ENCODE measurements at places on chromosomes 3 and 15.

DNA sequence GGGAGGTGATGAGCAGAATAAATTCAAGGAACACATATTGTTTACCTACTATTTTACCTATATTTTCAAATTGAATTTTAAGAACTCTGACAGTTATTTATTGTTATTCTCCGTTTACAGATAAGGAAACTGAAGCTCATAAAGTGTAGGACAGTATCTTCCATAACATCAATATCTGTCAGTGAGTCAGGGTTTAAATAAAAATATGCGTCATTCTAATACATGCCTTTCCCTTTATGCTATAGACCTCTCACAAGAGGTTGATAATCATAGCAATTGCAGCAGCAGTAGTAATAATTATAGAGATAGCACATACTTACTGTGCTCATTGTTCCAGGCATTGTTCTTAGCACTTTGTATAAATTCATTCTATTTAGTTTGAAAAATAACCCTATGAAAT, 101.1 kb downstream of the EPHA6 start:
- no peak for DNase-seq

- DNase-seq, result peak; percentile 67
These were observed 19.1 kb downstream of the SLC12A6 start for GRCh38 chr15:34318277-34319079.

GRCh38 chr3:52292247-52293065, 4.8 kb downstream of the GLYCTK start:
- no peak for DNase-seq

- DNase-seq, result no peak
These were observed 43.9 kb upstream of the IL12A start for GRCh38 chr3:159944781-159945180.

DNA sequence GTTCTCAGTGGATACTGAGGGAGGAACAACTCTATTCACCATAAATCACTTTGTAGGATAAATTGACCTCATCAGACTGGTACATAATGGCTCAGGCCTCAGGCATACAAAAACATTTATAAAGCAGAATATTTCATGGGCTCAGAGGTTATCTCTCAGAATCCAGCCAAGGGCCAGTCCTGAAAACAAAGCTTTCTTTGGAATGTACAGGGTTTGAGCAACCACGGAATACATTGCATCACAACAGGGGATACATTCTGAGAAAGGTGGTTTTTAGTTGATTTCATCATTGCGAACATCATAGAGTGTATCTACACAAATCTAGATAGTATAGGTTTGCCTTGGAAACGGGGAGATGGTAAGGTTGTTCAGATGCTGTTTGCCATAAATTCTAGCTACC, 33.4 kb upstream of the CTDSPL2 start:
- DNase-seq, result peak; percentile 39

GRCh38 chr15:88637436-88637835, 1.4 kb upstream of the ISG20 start:
- DNase-seq, result no peak
